ENCODE measurements at places on chromosomes 4 and X. TPM values are rescaled to one million over a fixed set of nuclear protein-coding genes. Genes with fewer than 3 reads are reported as not detected.
A peak's percentile ranks its signal among the peaks of the same experiment; 100 is the strongest.

DNA sequence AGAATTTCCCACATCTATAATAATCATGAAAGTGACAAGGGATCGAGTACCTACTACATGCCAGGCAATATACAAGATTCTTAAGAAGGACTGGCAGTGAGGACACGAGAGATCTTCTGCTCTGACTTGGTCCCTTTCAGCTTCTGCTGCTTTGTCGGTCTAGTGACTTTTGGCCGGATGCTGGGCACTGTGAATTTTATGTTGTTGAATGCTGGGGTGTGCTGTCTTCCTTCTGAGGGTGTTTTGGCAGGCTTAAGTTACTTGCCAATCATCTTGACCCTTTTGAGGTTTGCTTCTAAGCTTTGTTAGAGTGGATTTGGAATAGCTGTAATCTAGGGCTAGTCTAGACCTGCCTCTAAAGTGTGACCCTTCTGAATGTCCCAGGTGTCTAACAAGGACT, 23.5 kb downstream of the NAT8L start:
- no peak for DNase-seq

GRCh38 chr4:3244747-3245146, 4.2 kb upstream of the MSANTD1 start:
- DNase-seq: no peak

- peak; percentile 21 for DNase-seq
Measured at GRCh38 chr4:30600246-30601017, 119.7 kb upstream of the PCDH7 start.

- no peak for DNase-seq
Measured at GRCh38 chrX:3293251-3293650, 53.2 kb downstream of the MXRA5 start.

- DNase-seq: no peak
Measured at GRCh38 chr4:99047710-99048109, 40.9 kb downstream of the ADH5 start.

DNA sequence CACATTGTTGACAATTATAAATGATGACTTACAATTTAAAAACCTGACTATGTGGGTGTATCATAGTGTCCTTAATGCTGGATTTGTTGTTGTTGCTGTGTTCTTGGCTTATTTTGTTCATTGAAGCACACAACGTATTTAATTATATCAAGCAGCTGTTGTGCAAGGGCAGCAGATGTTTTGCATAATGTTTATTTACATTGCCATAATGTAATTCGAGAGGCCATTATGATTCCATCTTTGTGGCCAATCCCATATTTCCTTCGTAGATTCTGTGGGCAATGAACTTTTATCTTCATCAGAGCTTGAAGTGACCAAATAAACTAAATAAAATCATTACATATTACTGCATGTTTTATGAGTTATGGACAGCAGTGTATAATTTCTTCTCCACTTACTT, 422.6 kb upstream of the GALNTL6 start:
- no peak for DNase-seq

Gene TLR6
- polyA plus RNA-seq: 0.87 TPM

Gene NEXMIF
- 0.71 TPM for polyA plus RNA-seq

Gene ALAS2
- 64.6 TPM for polyA plus RNA-seq

Gene ENPEP
- 42.3 TPM for polyA plus RNA-seq

Gene GSX2
- polyA plus RNA-seq: not detected

Gene DIPK2B
- 18.5 TPM for polyA plus RNA-seq
